ENCODE measurements at places on chromosomes 1 and 21. TPM values are rescaled to one million over a fixed set of nuclear protein-coding genes. Genes with fewer than 3 reads are reported as not detected.

GRCh38 chr1:56303805-56304204, 275.6 kb downstream of the PLPP3 start:
- no peak for DNase-seq
- H3K36me3 ChIP-seq, result no peaks in the 10 kb centered on the region
- no peak overlapping the region for H3K4me3 ChIP-seq
- no peak overlapping the region for H3K27ac ChIP-seq
- no peaks in the 10 kb centered on the region for H3K4me1 ChIP-seq

EVI5 gene
- total RNA-seq, result 24.6 TPM

DNA sequence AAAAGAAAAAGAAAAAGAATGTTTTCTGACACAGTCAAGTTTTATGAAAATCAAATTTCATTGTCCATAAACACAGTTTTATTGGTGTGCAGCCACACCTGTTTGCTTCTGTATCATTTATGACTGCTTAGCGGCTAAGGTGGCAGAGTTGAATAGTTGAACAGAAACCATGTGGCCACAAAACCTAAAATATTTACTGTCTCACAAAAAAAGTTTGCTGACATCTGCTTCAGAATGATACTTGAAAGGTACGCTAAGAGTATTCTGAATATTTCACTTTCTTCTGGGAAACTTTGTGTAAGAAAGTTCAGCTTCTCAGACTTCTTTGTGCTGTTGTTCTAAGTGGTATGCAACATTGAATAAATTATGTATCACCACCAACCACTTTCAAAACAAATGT, 6.2 kb downstream of the KCNK1 start:
- no peak for DNase-seq
- no peak overlapping the region for H3K27ac ChIP-seq
- no peak overlapping the region for H3K4me3 ChIP-seq

DNA sequence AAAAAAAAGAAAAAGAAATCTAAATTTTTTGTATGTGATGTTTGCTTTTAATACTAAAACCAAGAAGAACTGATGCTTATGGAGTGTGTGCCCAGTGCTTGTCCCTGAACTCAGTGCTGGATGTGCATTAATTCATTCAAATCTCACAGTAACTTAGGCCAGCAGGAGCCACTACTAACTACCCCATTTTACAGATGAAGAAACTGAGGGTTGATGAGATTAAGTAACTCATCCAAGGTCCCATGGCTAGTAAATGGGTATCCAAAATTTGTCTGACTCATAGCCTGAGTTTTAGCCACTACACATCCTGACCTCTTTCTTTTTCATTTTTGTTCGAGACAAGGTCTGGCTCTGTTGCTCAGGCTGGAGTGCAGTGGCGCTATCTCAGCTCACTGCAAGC, 127.9 kb downstream of the CCDC185 start:
- DNase-seq, result no peak
- no peak overlapping the region for H3K4me3 ChIP-seq
- H3K36me3 ChIP-seq, result no peaks in the 10 kb centered on the region
- peaks cover 5% of the 10 kb centered on the region for H3K4me1 ChIP-seq
- H3K27me3 ChIP-seq, result no peaks in the 10 kb centered on the region

OR2L8 gene
- not detected for total RNA-seq
